ENCODE measurements at places on chromosomes 16 and 17.

DNA sequence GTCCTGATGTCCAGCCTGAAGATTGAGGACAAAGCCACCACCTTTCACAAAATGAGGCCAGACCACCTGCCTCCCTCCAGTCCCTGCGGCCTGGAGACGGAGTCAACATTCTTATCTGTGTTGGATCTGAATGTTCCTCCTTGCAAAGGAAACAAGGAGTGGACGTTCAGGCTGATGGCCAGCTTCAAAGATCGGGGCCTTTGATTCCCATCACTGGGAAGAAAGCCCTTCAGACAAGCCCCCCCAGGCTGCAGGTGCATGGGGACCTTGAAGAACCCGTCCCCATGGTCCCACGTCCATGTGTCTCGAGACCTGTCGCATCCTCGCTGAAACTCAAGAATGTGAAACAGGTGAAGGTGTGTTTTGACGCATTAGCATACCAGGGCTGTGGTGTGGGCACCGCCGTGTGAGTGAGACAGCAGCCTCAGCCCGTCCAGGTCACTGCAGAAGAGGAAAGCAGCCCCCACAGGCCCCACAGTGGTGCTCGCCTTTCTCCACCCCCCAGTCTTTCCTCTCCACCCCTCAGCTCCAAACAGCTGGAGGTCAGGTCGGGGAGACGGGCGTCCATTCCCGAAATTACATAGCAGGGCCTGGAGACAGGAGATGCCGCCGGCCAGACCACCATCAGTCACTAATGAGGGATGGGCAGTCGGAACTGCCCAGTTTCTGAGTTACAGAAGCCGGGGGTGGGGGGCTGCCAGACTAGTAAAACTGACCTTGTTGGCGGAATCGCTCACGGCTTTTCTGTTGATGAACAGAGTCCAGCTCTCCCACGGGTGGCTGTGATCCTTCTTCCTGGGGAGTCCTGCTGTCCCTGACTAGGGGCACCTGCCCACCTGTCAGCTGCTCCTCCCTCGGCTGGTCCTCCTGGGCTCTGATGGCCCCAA is 877 bp upstream of the CSNK1D start:
- no peak for DNase-seq

DNA sequence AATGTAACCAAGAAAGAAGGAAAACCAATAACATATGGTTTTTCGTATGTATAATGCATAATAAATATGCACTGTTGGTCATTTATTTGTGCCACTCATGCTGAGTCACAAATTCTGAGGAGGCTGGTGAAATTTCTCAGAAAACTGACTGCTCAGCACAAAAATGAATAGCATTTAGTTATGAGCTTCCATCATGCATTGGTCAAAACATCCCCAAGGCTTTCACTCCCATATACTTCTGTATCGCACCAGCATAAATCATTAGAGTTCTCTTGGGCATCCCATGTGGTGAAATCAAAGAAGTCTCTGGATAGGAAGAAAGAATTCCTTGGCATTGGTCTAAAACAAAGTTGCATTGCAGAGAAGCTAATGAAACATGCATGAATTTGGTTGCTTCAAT is 785.6 kb upstream of the CDH8 start:
- DNase-seq = no peak

GRCh38 chr16:75305364-75306098 is 54.1 kb upstream of the BCAR1 start:
- peak; percentile 100 for DNase-seq

GRCh38 chr17:80319262-80319998 is 58.8 kb downstream of the RNF213 start:
- DNase-seq = no peak

DNA sequence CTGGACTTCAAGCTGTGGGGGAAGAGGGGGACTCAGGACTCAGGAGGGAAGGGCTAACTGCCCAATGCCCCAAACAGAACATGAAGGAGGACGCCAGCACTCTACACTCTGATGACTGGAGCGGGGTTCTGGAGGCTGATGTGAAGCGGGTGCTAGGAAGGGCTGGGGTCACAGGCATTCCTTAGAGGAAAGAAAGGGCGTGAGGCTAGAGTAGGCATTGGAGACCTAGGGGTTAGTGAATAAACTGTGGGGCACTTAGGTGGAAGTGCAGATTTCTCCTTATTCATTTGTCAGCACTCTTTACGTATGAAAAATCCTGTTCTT is 760 bp upstream of the LMF1 start:
- no peak for DNase-seq

DNA sequence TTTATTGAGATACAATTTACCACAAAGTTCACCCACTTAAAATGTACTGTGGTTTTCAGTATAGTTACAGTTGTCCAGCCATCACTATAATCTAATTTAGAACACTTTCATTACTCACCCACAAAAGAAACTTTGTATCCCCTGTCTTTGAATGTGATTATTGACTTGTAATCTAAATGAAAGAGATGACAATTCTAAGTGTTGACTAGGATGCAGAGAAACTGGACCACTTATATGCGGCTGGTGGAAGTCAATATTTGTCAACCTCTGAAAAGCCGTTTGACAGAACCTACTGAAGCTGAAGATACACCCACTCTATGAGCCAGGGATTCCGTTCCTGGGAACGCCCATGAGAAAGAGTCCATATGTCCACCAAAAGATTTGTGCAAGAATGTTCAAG is 36.8 kb downstream of the TEKT5 start:
- no peak for DNase-seq

DNA sequence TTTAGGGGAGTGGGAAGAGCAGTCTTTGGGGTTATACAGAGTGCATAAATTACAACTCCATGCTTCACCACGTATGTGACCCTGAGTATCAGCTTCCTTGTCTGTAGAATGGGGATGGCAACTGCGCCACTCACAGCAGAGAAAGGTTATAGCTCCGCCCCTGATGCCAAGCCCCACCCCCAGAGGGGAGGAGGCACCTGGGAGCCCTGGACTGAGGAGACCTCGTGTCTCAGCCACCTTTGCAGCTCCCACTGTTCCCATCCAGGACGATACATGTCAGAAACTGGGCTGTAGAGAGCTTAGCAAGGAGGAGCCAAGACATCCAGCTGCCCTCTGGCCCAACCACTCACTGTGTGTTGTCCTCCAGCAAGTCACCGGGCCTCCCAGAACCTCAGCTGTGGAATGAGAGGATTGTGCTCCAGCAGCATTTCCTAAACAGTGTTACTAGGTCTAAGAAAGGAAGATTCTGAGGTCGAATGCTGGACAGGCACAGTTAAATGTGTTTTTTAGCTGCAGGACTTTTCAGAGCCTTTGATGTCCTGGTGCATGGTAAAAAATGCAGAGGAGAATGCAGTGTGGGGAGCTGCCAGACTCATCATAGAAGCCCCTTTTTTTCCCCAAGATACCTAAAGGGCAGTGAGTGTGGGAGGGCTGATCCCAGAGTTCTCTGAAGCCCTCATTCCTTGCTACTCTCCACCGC is 49.4 kb downstream of the BEAN1 start:
- peak; percentile 39 for DNase-seq

DNA sequence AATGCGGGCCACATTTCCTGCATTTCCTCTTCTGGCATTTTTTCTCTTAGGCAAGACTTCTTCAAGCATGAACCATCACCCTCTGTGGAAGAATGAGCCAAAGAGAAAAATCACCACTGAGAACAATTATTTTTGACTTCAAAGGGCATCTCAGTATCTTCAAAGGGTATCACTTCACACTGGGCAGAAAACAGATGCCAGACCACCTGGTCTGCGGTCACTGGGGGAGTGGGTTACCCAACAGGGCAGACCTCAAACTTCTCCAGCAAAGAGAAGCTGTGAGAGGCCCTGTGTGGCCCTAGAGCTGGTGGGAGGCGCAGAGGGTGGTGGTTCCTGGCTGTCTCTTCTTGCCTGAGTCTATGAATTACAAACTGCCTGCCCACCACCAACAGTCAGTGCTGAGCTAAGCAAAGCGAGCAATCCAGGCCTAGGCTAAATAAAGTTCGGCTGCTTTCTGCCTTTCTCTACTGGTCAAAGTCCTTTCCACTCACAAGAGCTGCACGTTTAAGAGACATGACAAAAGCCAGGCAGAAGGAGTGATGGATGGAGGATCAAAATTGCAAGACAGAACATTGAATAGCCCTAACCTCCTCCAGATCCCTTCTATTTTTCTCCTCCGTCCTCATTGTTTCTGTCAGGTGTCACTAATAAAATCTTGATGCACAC is 602.7 kb upstream of the CDH5 start:
- no peak for DNase-seq

GRCh38 chr17:59842901-59843652 is 49.7 kb downstream of the TUBD1 start:
- peak; percentile 94 for DNase-seq

DNA sequence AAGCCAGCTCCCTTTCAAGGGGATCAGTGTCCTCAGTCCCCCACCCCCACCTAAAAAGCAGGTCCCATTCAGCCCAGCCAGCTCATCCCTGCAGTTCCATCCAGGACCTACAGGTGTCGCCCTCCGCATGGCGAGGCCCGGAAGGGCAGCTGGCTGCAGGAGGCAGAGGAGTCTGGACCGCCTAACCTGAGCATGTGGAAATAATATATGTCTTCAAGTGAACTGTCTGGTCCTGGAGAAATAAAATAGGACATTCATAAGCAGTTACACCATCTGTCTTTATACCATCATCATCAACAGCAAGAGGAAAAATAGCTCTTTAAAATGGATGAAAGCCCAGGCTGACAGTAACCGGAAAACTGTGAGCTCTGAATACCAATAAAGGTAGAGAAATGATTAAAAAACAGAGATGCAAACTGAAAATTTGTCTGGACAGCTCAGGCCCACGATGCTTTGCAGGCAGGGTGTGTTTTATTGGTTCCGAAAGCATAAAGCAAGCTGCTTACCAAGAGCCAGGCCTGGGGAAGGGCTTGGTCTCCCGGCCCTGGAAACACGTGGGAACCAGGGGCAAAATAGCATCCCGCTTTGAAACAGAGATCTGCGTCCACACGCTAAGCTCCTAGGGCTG is 215.2 kb downstream of the ZFHX3 start:
- DNase-seq = peak; percentile 80

DNA sequence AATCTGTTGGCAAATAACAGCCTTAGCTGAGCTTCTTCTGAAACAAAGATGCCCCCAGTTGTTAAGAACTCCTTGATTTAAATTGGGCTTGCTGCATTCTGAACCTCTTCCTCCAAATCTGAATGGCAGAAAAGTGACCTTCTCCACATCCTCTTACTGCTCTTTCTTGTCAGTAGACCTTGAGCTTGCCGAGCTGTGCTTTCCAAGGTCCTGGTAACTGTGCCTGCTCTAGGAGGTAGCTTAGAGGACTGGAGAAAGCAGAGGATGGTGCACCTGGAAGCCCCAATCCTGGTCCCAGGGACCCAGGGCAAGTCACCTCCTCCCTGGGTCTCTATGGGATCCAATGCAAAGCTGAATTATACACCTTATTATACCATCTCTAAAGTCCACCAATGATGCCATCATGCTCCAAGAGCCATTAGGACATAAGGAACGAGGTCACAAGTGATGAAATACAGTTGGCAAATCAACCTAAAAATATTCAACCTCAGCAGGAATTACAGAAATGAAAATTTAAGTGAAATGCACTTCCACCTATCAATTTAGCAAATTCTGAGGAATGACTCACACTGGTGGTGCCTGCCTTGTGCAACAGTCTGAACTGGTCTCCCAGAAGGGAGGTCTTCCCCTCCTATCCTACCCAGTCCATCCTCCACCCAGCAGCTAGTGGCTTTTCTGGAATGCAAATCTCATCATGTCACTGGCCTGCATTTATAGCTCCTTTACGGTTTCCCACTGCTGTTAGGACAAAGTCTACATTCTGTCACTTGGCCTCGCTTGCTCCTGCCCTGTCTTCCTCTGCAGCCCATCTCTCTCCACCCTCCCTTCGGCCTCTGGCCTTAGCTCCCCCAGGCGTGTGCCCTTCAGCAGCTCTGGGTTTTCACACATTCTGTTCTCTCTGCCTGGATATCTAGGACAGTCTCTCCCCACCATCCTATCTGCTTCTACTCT is 36.6 kb downstream of the TOM1L2 start:
- DNase-seq = peak; percentile 82

DNA sequence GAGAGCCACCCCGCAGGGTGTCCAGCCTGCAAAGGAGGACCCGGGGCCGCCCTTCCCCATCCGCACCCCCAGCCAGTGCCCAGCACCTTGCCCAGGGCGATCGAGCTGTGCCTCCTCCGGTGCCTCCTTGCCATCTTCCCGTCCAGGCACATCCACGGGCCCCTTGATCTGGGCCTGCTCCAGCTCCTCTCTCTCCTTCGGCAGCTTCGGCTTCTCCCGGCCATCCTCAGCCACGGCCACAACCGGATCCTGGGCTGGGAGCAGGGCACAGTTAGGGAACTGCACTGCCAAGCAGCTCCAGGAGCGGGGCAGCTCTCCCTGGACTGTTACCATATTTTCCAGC is 13.8 kb downstream of the NDUFAF8 start:
- DNase-seq = no peak

GRCh38 chr17:27207073-27207513 is 86.8 kb upstream of the WSB1 start:
- DNase-seq = peak; percentile 77

DNA sequence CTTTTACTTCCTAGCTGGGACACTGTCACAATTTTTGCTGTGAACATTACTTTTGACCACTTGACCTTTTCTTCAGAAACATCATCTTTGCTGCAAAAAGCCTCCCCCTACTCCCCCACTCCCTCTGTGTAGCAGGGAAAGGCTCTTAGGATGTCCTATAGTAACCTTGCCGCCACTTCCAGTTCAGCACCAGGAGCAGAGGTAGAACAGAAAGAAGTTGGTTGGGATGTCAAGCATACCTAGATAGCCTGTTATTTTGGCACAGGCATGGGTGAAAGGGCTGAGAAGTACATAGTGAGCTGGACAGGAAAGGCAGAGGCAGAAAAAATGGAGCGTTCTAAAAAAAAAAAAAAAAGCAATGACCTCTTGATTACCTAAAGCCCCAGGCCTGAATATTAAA is 31.3 kb downstream of the SMIM36 start:
- DNase-seq = no peak

GRCh38 chr16:4687946-4688673 is 5.3 kb upstream of the NUDT16L1 start:
- DNase-seq = no peak

DNA sequence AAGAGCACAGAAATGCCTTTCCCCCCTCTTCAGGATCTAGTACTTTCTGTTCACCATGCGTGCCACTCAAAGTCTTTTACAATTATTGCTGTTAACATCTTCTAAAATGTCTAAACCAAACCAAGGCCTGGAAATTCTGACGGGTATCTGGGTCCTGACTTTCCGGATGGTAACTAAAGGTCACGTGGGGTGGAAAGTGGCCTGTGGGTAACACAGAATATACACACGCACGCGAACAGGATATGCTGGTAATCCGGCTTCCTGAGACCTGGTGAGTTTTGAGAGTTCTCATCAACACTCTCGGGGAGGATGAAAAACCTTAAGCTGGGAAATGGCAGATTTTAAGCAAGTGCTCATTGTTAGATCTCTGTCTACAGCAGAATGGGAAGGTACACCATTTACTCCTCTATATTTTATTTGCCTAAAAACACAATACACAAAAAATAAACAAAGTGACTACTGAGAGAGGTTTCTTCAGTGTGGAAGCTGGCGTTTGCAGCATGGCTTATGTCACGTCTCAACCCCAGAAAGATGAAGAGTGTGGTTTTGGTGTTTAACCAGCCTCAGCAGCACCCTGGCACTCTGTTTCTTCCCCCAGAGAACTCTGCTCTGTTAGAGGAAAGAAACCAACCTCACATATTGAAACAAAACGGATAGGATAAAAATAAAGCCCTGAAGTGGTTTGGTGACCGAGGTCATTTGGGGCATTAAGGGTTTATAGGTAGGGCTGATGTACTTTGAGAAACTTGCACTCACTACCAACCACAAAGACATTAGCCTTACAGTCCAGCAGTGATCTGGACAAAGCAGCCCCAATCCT is 37.3 kb downstream of the SMG6 start:
- no peak for DNase-seq

Measured in MCF 10A (cell line).